Activated CD4-positive, alpha-beta T cell treated with anti-CD3 and anti-CD28 coated beads, Interleukin-2, Interleukin-6, amounts not matched to agents 100 ng/mL and 50 ng/mL, durations not matched to agents 16 hours and 8 hours (primary cell): ENCODE measurements at places on chromosomes 4 and X.

GRCh38 chr4:21768349-21769310, 179.9 kb downstream of the KCNIP4 start:
- peak; percentile 49 for DNase-seq

GRCh38 chr4:182627996-182628395, 289.2 kb downstream of the DCTD start:
- no peak for DNase-seq

DNA sequence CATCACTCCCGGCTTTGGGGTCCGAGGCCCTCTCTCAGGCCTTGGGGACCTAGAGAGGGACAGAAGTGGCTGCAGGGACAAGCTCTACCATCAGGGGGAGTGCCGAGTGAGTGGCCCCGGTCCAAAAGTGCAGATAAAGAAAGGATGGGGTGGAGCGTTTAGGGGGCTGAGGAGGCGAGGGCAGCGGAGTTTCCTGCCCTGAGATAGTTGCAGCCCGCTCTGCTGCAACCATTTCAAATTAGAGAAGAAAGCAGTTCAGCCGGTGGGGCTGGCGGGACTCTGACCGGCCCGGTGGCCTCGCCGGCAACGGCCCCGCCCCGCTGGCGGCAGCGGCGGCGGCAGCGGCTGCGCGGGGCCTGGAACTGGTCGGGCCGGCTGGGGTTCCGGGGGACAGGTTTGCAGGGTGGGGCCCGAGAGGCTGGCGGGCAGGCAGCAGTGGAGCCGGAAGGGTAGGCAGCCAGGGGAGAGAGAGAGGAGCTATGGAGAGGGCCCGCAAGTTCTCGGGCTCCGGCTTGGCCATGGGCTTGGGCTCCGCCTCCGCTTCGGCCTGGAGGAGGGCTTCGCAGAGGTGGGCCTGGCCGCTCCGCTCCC, 7.6 kb downstream of the DLG3 start:
- DNase-seq, result peak; percentile 69

GRCh38 chrX:19677121-19677520, 161.8 kb upstream of the MAP3K15 start:
- no peak for DNase-seq

DNA sequence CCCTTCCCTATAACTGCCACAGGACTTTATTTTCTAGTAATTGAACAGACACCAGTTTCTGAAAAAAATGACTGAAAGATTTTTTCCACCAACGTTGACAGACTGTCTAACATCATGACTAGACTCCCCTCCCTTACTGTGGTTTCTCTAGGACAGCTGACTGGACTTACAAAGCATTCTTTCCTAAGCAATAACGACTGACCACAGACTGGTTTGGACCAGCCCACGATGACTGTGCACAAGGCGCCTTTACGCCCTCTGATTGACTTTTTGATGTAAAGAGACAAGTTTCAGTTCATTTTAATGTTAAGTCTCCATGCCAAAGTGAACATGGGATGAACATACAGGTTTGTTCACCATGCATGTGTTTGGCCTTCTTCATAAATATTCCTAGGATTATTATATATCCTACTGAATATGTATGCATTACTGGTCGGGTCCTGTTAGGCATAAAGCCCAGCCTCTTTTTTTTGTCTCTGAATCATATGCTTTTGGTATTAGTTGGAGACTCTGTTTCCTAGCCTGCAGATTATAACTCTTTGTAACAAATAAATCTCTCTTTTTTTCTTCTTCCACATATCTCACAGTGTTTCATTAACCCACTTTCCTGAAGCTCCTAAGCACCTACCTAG, 50.5 kb upstream of the UGT2B4 start:
- no peak for DNase-seq

GRCh38 chr4:135408109-135408508, 1206.5 kb upstream of the PABPC4L start:
- DNase-seq, result no peak

GRCh38 chr4:99099311-99099710, 10.7 kb upstream of the ADH5 start:
- DNase-seq, result no peak

DNA sequence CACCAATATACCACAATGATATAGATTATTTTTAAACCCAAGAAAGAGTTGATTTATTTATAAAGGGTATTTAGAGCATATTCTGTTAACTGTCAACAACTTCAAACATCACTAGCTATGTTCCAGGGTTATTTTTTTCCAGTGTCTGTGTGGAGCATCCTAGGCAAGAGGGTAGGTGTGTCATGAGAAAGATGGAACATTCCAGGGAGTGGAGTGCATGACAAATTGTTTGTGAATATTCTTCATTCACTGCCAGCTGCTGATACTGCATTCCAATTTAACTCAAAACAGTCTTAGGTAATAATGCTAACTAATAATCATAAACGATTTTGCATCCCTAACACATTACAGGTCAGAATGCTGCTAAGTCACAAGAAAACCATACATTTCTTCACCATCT, 148.7 kb upstream of the RASGEF1B start:
- no peak for DNase-seq

- peak; percentile 47 for DNase-seq
Observed at GRCh38 chrX:40127052-40127451, 29.3 kb upstream of the BCOR start.

DNA sequence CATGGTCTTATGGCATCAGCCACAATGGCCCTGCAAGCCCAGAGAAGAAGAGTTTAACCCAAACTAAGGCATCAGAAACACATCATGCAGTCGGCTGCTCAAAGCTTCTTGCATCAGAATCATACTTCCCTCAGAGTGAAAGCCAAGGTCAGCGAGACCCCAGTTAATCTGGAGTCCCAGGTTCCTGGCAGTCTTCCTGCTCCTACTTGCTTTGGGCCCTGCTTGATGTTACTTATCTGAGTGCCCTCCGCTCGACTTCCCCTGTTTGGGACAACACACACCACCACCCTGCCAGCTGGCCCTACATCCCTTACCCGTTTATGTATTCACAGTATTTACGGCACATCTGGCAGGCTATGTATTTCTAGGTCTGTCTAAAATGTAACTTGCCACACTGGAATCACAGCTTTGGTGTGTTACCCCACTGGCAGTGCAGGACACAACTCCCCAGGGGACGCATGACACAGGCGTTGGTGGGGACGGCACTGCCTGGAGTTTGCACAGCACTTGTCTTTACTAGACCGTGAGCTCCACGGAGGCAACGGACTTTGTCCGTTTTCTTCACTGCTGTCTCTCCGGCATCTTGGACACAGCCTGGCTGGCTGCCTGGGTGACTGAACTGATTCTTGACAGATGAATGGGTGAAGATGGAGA, 22.8 kb downstream of the CRMP1 start:
- DNase-seq, result no peak

- DNase-seq, result peak; percentile 3
Observed at GRCh38 chrX:128816919-128817318, 706.4 kb downstream of the SMARCA1 start.

DNA sequence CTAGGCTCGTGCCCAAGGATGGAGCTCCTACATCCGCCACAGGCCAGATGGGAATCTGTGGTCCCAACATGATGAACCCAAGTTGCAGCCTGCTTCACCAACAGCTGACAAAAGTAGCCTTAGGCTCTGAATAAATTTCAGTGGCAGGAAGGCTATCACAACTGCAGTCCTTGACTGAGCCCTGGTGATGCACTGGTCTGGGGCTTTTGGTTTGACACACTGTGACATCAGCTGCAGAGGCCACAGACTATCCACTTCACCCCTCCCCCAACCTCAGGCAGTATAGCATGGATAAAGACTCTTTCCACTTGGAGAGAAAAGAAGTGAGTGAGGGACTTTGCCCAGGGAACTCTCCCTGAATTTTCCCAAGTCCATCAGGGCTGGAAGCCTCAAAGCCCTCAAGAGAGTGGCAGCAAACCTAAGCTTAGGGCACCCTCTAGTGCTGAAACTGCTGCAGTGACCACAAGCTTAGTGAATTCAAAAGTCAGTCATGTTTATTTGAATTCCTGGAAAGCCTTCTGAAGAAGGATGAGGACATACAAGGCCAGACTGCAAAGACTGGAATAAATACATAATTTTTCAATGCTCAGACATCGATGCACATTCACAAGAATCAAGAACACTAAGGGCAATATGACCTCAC, 135.0 kb upstream of the TENT5D start:
- DNase-seq, result peak; percentile 43

DNA sequence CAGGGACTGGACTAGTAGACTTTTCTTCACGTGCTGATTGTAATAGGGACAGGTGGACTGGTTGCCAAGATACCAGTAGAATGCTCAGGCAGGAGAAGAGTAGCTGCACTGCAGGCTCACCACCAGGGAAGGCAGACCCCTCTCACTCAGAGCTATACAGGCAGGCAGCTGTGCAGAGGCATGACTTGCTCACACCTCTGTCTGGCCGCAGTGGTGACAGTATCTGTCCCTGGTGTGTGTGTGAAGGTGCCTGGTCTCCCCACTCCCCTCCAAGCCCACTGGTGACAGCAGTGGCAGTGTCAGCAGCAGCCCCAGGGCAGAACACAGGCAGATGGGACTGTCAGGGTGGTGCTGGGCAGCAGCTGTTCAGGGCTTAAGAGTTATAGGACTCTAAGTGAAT, 140.7 kb downstream of the RPS6KA6 start:
- DNase-seq, result no peak

GRCh38 chrX:123475068-123475724, 257.7 kb downstream of the THOC2 start:
- DNase-seq, result no peak

DNA sequence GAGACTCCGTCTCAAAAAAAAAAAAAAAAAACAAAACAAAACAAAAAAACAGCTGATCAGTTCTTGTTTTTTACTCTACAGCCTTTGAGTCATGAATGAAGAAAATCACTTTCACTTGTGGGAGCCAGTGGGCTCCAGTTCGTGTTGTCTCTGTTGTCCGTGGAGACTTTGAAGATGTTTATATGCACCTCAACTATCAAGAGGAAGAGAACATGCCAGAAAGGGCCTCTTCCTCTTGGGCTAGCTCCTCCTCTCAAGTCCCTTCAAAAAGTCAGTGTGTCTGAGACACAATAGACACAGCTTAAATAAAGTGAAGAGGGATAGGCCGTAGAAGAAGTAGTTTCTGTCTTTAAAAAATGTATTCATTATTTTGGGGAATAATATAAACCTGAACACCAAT, 182.7 kb downstream of the KDR start:
- peak; percentile 17 for DNase-seq

- DNase-seq, result no peak
Observed at GRCh38 chrX:150358651-150359050, 4.5 kb upstream of the MAMLD1 start.

DNA sequence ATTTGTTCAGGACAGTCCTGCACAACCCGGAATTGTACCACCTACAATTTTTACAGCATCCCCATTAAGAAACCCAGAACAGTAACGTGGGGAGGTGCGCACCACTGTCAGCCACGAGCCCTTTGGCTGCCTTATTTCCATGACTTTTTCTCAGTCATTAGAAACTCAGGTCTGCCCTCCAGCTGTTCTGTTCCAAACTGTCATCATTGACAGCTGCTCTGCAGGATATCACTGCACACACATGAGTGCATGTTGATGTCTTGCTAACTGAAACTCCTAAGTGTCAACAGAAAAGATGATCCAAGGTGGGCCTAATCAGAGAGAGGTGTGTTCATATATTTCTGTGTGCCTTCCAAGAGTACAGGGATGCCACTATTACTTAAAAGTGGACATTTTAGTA, 123.4 kb downstream of the PARM1 start:
- DNase-seq, result no peak

DNA sequence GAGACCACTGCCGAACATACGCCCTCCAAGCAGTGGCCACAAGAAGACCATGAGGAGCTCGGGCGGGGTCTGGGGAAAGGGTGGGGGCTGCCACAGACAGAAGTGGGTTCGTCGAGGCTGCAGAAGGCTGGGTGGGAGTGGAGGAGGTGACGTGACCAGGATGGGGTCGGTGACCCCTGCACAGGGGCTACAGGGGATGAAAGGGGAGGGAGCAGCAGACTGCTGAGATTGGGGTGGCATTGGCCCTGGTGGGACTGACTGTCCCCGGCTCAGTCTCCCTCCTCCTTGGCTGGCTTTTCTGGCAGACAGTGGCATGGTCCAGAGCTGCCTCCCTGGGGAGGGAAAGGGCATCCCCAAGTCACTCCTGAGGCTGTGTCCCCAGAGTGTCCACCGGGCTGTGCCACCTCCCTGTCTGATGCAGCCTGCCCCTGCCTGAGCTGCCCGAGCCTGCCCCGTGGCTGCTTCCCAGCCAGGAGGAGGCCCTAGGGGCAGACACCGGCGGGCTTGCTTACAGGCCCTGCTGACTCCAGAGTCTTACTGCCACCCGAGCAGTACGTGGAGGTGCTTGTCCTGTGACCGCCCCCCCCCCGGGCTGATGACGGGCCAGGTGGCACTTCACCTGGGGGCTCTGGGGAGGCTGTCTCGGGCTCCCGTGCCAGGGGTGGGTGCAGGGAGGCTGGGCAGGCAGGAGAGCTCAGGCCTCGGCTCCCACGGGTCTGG, 7.2 kb downstream of the SH3BP2 start:
- DNase-seq, result no peak

DNA sequence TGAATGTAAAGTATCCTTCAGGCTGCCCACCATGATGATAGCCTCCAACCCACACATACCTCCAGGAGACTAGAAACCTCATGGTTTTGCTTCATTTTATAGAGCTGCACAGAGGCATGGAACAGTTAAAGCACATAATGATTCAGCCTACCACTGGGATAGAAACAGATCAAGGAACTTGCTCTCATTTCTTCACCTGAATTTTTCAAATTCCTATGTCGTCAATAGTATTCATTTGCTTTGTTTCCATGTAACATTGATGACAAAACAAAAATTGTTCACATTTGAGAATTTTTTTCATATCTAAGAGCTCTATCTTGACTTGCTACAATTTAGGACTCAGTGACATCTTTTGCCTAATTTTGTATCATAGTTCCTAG, 51.5 kb upstream of the ATOH1 start:
- no peak for DNase-seq

DNA sequence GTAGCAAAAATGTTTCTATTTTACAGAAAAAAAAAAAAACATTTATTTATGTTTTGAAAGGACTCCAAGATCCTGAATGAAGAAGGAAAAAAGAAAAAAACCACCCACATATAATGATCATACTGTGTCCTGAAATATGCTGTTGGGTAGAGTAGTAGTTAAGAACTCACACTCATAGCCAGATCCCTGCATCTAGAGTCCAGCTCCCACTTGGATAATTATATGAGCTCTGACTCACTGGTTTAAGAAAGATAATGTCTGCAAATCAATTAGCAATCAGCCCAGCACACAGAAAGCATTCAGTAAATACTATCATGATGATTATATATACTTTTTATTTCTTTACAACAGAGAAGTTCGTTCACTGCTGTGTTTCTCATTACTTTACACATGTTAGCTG, 46.7 kb upstream of the MXRA5 start:
- DNase-seq, result no peak
